ENCODE measurements at places on chromosomes 2 and 18.
A peak's percentile ranks its signal among the peaks of the same experiment; 100 is the strongest.

- DNase-seq: no peak
Observed at GRCh38 chr18:4878480-4878879, 318.6 kb downstream of the AKAIN1 start.

DNA sequence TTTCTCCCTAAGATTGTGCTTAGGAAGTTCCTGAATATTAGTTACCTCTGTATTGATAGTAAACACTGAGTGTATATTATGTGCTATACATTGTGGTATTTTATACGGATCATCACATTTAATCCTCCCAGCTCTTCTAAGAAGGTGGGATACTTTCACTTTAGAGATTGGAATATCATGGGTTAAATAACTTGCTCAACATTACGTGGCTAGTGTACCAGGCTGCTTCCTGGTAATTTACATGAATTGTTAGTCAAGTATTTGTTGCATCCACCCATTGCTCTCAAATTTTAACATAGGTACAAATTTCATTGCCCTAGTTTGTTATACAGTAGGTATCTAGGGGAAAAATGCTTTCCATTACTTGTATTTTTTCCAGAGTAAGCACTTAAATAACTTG lies 21.4 kb downstream of the FAM98A start:
- DNase-seq: no peak

DNA sequence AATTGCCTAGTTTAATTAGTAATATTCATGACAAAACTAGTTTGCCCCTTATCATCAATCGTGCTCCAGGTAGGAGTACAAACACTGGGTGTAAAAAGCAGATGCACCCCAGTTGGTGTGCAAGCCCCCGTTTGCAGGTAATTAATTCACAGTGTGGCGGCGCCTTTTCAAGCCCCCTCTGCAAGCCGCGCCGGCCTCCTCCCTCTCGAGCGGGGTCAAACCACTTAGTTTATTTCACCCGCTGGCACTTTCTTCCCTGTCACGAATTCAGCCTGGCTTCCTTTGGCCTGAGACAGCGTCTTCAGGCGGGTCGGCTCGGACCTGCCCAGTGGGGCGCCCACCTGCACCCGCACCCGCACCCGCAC lies 64.7 kb upstream of the MAPRE2 start:
- no peak for DNase-seq

DNA sequence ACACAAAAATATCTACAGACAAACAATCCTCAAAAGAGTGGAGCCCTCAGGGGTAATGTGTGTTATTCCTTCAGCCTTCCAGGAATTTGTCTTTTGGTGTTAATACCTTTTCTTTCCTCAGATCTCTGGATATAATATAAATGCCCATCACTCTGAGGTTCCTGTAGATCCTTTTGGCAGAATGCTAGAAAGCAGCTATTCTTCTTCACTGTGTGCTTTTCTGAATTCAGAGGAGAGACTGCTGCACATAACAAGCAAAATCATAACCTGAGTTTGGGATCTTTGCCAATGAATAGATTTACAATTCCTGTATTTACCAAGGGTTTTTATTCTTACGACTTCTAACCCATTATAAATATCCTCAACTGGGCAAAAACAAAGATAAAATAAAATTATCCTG lies 57.3 kb downstream of the KLF7 start:
- DNase-seq: no peak

DNA sequence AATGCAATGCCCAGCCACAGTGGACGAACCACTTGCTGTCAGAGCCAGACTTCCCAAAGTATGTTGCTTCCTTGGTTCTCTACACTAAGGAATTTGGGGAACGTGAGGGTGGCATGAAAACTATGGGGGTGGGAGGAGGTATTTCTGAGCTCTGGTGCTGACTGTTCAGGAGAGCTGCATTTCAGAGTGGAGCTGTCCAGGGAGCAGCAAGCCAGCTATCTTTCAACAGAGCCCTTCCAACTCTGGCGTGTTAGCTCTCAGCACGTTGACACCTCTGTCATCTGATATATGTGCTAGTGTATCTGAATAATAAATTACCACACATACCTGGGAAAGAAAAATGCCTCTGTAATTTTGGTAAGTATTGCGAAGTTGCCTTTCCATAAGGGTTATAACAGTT lies 66.1 kb downstream of the SAP130 start:
- no peak for DNase-seq

- DNase-seq: no peak
Observed at GRCh38 chr18:44701227-44701626, 20.5 kb downstream of the SETBP1 start.

GRCh38 chr18:54159906-54160305 lies 64.6 kb downstream of the MBD2 start:
- no peak for DNase-seq

- no peak for DNase-seq
Observed at GRCh38 chr2:76930056-76930744, 592.0 kb downstream of the LRRTM4 start.

DNA sequence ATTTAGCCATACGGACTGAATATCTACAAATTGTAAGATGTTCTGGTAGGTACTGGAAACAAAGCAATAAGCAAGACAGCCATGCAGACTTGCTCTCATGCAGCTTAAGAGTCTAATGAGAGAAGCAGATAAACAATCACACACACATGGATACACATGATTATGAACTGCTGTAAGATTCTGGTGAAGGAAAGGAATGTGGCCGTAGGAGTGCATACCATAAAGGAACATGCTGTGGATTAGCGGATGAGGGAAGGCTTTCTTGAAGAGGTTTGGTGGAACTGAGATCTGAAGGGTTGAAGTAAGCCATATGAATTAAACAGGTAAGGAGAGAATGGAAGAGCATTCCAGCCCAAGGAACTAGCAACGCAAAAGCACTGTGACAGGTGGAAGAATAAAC lies 13.8 kb downstream of the CCDC93 start:
- no peak for DNase-seq

DNA sequence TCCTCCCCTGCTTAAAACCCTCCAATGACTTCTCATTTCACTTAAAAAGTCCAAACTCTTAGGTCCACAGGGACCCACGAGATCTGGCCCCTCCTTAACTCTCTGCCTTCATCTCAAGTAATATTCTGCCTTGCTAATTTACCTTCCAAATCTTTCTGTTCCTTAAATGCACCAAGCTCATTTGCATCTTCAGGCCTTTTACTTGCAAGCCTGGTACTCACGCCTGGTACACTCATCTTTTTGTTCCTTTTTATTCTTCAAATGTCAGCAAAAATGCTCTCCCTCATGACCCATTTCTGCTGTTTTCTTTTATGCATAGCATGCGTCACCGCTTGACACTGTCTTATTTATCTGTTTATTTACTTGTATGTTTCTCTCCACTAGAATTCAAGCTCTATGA lies 2.7 kb upstream of the WIPF1 start:
- no peak for DNase-seq

GRCh38 chr2:62706721-62707521 lies 1.4 kb downstream of the EHBP1 start:
- no peak for DNase-seq

DNA sequence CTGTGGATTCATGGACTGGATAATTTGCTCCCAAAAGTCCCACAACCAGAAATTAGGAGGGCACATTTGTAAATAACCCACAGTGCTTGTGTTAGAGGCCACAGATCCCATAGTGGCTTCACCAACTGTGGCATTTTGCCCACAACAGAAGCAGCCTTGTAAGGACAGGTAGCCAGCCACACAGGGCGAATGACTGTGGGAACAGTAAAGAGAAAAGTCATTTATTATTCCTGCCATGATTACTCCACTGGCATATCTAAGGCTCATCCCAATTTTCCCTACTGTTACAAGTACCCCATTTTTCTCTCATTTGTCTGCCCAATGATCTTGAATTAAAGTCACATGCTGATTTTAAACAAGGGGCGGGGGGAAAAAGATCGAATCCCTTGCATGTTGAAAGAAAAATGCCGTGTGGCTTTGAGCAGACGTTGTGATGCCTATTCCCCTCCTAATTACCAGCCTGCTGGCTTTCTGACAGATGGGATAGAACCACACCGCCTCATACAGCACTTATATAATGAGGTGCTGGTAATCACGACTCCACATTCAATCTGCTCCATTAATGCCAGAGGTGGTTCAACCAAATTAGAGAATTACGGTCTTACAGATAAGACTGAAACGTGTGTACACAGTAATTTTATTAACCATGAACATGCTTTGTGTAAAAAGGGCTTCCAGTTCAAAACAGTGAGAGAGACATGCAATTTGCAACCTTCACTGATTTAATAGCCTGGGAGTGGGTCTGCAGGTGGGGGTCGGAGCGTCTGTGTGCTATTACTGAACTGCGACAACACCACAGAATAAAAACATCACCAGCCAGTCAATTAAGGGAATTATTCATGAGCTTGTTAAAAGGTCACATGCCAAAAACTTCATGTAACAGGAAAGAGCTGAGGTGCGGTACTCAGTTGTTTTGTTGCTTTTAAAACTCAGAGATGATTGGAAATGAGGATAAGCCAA lies 196.0 kb downstream of the TMEM163 start:
- DNase-seq: no peak

- DNase-seq: no peak
Observed at GRCh38 chr2:24351981-24352380, 8.4 kb downstream of the ITSN2 start.

DNA sequence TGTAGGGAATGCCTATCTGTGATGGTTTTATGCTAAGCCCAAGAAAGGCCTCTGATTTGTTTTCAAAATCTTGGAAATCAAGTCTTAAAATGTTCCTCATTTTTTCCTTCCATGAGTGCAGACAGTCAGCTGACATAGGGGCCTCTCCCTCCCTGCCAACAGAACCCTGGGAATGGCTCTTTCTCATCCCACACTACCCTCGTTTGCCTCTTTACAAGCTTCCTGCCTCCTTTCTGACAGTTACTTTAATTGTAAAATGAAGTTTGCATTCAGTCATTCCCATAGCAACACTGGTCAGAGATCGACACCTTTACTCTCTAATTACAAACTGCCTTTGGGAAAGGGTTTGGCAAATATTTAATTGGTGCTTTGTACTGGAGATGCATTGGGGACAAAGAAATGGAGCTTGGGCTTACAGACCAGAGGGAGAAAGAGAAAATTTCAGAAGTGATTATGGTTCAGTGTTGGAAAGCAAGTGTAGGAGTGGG lies 25.4 kb downstream of the KIF5C start:
- no peak for DNase-seq

DNA sequence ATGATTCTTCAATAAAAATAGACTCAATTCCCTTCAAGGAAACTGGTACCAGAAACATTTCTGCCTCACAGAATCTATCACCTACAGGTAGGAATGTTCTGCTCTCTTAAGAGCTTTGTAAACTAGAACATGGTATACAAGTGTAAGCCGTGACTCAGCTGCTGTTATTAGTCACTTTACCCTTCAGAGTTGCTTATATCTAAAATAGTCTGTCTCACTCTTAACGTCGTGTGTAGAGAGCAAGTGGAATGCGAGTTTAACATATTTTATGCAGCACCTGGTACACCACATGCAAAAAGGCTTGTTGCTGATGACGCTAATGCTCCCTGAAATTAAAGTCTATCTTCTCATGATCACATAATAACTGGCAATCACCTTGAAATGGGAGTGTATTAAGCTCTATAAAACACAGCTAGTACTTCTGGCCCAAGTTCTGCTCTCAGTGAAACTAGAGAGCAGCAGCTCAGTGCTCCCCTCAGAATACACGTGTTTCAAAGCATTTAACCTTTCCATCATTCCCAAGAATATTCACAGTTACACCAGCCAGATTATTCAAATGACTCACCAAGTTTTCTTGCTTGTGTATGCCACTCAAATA lies 420.0 kb downstream of the ZEB2 start:
- DNase-seq: no peak

- no peak for DNase-seq
Observed at GRCh38 chr18:26301681-26302080, 75.4 kb downstream of the TAF4B start.

- no peak for DNase-seq
Observed at GRCh38 chr18:79397830-79398761, 2.4 kb downstream of the NFATC1 start.

- no peak for DNase-seq
Observed at GRCh38 chr2:179070895-179071294, 21.0 kb upstream of the CCDC141 start.

DNA sequence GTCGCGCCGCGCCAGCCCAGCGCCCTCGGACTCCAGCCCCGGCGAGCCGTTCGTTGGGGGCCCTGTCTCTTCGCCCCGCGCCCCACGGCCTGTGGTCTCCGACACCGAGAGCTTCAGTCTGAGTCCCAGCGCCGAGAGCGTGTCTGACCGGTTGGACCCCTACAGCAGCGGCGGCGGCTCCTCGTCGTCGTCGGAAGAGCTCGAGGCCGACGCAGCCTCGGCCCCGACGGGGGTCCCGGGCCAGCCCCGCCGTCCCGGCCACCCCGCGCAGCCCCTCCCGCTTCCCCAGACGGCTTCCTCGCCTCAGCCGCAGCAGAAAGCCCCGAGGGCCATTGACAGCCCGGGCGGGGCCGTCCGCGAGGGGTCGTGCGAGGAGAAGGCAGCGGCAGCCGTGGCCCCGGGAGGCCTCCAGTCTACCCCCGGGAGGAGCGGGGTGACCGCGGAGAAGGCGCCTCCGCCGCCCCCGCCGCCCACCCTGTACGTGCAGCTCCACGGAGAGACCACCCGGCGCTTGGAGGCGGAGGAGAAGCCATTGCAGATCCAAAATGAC lies 1.4 kb downstream of the PHLPP1 start:
- peak; percentile 4 for DNase-seq

Data from stimulated activated CD4-positive, alpha-beta T cell treated with anti-CD3 and anti-CD28 coated beads, Interleukin-1b, Interleukin-23, amount 100 ng/mL, for 1 hour (primary cell).